ENCODE measurements at places on chromosomes 16 and 17.
A peak's percentile ranks its signal among the peaks of the same experiment; 100 is the strongest.

DNA sequence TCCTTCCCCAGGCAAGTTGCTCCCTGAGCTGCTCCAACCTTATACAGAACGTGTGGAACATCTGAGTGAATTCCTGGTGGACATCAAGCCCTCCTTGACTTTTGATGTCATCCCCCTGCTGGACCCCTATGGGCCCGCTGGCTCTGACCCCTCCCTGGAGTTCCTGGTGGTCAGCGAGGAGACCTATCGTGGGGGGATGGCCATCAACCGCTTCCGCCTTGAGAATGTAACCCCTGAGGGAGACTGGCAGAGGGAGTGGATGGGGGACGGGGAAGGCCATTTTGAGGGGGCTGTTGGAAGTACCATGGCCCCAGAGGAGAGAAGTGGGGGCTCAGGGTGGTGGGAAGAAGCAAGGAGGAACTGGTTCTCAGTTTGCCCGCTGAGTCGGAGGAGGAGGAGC, 2.0 kb downstream of the COASY start:
- no peak for DNase-seq

- DNase-seq = no peak
Measured at GRCh38 chr17:29126268-29126930, 53.8 kb downstream of the MYO18A start.

GRCh38 chr17:7710301-7710700, 5.3 kb downstream of the EFNB3 start:
- DNase-seq = no peak

GRCh38 chr17:8473451-8474192, 37.9 kb downstream of the NDEL1 start:
- no peak for DNase-seq

DNA sequence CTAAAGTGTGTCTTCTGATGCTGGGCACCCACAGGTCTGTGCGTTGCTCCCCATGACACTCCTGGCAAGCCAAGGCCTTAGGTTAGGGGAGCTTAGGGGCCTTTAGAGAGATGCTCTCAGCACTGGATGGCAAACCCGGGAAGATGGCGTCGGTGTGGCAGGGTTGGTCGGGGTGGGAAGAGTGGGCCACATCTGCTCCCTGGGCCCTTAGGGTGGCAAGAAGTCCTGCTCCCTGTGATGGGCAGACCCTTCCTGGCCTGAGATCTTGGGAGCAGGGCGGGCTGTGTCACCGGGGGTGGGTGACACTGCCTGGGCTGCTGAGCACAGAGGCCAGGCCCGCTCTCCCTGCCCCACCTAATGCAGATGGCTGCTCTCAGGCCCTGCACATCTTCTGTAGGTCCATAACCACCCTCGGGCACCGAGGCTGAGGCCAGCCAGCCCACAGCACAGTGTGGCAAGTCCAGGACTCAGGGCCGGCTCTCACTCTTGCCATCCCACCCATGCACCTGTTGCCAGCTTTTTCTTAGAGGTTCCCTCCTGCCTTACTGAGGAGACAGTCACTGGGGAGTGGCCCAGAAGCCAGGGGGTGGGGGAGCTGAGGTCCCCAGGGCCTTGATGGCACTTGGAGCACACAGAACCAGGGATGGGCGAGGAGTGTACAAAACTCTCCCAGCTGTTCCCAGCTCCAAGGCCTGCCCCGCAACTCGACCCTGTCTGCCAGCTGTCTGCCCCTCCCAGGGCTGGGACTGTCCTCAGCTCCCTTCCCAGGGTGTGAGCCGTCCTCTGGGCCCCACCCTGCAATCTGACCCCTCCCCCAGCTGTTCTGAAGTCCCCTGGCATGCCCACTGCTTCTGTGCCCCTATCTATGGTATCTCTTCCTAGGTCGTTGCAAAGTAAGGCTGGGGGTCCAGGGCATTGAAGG, 4.4 kb upstream of the MTSS2 start:
- no peak for DNase-seq

- DNase-seq = no peak
Measured at GRCh38 chr17:19268611-19269010, 31.4 kb downstream of the EPN2 start.

GRCh38 chr16:79632289-79632688, 31.8 kb upstream of the MAF start:
- no peak for DNase-seq

DNA sequence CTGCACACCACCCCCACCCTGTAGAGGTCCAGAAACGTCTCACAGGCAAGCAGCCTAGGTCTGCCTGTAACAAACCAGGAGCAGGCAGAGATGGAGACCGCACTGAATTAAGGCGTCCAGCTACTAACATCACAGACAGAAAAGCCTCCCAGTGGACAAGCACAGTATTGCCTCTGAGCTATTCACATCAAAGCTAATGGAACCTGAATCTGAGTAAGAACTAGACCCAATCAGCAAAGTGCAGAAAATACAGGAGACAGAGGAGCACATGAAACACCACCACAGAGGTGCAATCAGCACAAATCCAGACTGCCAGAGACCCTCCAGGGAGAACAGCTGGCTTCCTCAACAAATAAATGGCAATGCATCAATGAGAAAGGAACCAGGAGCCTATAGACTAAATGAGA, 22.2 kb upstream of the PEMT start:
- peak; percentile 12 for DNase-seq

GRCh38 chr16:84471966-84472365, 32.5 kb downstream of the MEAK7 start:
- no peak for DNase-seq

- no peak for DNase-seq
Measured at GRCh38 chr17:726271-726919, 6.0 kb upstream of the TLCD3A start.

- no peak for DNase-seq
Measured at GRCh38 chr17:20259668-20260067, 207.7 kb downstream of the LGALS9B start.

GRCh38 chr17:64230791-64231408, 32.2 kb downstream of the TEX2 start:
- no peak for DNase-seq

DNA sequence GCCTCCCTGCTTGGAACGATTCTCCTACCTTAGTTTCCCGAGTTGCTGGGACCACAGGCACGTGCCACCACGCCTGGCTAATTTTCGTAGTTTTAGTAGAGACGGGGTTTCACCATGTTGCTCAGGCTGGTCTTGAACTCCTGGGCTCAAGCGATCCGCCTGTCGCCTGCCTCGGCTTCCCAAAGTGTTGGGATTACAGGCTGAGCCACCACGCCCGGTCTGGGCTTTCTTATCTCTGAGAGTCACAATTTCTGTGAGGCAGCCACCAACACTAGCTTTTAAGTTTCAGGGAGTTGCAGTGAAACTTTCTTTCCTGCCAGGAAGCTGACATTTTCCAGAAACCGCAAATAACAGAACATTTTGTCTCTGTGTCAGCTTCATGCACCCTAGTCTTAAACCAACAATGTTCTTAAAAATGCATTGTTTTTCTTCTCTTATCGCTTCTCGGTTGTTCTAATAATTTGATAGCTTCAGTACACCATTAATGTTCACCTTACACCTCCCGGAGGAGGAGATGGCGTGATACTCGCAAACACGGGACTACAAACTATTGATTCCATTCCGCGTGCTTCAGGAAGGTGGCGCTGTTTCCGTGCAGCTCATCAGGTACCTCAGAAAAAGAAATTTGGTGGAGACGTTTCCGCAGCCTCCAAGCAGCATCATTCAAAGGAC, 7.4 kb upstream of the DHRS7B start:
- peak; percentile 44 for DNase-seq

DNA sequence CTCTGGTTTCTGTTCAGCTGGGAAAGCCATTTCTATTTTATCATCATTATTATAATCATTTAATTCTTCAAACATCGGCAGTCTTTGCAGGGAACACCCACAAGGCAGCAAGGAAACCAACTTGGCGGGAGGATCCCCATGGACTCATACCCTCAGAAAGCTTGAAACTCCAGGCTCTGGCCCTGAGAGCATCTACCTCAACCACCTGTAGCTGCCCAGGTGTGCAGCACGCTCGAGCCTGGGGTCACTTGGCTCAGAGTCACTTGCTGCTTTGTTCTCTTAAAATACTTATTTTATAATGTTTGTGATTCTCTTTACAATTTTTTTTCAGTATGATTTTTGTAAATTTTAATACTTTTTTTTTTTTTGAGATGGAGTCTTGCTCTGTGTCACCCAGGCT, 6.8 kb upstream of the ZNF423 start:
- no peak for DNase-seq

GRCh38 chr16:67396159-67397035, 3.1 kb upstream of the TPPP3 start:
- no peak for DNase-seq

- DNase-seq = no peak
Measured at GRCh38 chr17:33084755-33085154, 93.1 kb downstream of the SPACA3 start.

- DNase-seq = no peak
Measured at GRCh38 chr16:17497648-17498047, 26.9 kb upstream of the XYLT1 start.

DNA sequence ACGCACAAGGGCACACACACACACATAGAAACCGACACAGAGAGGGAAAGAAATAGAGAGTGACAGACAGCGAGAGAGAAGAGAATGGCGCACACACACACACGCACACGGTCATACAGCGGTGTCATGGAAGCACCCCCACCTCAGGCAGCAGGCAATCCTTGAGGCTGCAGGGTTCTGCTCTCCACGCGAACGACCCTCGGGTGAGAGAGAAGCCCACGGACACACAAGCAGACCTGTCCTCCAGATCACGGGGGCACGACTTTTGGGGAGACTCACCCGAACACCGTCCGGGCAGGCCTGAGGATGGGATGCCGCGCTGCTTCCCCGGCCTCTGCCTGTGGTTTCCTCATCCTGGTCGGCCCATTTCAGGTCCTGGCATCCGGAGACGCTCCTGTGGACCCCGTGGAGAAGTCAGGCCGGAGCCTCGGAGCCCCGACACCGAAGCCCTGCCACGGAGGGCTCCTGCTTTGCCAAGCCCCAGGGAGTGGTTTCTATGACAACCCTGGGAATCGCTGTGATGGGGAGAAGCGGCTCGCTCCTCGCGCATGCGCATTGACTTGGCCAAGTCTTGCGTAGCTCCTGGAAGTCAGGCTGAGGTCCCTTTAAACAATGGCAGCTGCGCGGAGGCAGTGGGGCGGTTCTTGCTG, 118.2 kb upstream of the KCNJ18 start:
- no peak for DNase-seq

- DNase-seq = no peak
Measured at GRCh38 chr17:6995500-6996255, at the start of gene ALOX12. Gene ALOX12, plus strand, starts transcription at chr17:6996049. Its CDS starts 69 bp downstream, at chr17:6996118.

Measured in stimulated activated CD4-positive, alpha-beta T cell treated with anti-CD3 and anti-CD28 coated beads, Interleukin-1b, Interleukin-23, amount 100 ng/mL, for 1 hour (primary cell).